ENCODE measurements at places on chromosomes 6 and 20.

DNA sequence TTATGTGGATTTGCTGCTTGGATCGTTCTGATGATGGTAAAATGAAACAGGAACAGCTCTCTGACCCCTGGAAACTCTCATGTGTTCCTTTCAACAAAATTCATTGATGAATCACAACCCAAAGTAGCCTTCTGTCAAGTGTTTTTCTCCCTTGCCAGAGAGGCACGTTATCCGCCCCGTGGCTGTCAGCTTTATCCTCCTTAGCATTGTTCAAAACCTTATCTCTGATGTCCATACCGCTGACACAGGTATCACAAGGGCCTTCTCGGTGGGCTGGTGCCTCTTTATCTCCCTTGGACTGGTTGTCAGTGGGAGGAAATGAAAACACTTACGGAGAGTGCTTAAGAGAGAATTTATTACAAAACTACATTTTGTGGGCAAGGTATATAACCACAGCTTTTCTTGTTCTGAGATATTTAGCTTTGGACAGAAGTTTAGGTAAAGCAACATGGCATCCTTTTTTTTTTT is 84.9 kb downstream of the TIAM2 start:
- DNase-seq, result no peak

- DNase-seq, result peak; percentile 76
Observed at GRCh38 chr20:50346374-50347283, 156.0 kb downstream of the CEBPB start.

DNA sequence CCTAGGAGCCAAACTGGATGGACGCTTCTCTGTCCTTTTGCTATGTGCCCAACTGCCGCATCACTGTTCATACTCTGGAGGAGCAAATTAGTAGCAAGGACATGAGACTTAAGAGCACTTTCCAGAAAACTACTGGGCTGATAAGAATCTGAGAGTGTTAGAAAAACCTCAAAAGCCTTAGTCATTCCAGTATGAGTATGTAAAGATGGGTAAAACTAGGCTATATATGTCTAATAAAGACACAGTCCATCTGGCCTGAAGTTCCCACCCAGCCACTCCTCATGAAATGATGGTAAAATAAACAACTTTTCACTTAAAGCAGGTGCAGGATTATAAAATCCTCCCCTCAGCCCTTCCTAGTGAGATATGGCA is 30.6 kb downstream of the SHLD1 start:
- DNase-seq, result no peak

DNA sequence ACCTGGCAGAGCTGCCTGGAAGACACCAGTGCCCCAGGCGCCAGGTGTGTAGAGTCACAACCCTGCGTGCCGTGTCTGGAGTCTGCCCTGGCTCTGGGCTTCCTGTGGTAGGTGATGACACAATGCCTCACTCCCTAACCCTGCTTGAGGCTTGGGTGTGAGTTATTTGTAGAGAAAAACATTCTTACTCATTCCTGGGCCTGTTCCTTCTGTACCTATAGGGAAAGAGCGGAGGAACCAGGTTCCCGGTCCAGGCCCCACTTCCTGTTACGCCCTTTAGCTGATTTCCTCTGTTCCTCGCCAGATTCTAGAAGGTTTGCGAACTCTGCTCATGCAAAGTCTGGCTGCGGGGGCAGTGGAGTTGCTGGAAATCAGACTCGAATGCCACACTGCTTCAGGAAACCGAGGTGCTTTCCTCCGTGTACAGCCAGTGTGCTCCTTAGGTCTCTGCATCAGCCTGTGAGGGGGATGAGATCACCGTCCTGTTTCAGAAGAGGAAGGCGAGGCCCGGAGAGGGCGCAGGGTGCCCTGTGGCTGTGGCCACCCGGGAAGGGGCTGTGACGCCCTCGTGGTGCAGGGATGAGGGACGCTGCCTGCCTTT is 67.1 kb upstream of the DUSP22 start:
- no peak for DNase-seq

- DNase-seq, result no peak
Observed at GRCh38 chr20:42046371-42047085, 428.4 kb upstream of the CHD6 start.

DNA sequence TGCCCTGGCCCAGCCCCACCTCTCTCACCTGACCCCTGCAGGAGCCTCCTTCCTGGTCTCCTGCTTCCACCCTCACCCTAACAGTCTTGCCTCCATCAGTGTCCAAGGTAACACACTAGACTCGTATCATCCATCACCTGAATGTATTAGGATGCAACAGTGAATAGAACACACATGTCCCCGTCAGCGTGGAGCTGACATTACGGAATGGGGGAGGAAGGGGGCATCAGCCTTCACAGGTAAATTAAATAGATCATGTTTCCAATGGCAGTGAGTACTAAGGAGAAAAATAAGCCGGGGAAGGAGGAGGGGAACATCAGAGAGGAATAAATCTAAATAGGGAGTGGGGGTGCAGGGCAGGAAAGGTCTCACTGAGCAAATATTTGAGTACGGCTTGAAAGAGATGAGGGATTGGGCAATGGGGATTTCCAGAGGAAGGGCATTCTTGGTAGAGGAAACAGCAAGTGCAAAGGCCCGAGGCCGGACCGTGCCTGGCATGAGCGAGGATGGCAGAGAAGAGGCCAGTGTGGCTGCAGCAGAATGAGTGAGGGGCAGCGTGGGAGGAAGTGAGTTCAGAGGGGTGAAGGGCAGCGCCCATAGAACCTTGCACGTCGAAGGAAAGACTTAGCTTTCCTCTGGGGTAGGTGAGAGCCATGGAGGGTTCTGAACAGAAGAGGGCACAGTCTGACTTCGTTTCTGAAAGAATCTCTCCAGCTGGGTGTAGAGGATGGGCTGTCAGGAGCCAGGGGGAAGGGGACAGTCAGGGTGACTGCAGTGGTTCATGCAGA is 110.1 kb upstream of the PTPN1 start:
- DNase-seq, result no peak

DNA sequence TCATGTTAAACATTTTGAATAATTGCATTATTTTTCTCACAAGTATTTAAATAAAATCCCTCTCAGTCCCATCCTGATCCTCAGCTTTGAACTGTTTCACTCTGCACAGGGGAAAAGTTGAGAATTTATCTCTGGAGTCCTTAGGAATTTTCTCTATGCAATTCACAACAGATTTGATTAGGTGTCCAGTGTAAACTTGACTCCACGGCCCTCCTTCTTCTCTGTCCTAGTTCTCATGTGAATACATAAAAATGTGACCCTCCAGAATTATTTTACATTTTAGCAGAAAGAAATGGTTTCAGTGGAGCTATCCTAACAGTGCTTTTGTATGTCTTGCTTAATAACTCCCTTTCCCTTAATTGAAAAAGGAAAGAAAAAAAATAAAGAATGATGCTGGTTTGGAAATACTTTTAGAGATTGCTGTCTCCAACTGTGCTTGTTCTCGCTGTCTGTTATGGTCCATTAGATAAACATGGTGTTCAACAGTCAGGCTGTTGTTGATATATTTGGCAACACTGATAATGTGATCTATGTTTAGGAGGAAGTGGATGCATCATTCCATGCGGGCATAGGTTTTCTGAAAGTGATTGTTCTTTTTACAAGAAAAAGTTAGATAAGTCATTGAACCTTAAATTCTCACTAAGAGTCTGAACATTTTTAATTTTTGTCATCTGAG is 599.4 kb upstream of the CITED2 start:
- no peak for DNase-seq

DNA sequence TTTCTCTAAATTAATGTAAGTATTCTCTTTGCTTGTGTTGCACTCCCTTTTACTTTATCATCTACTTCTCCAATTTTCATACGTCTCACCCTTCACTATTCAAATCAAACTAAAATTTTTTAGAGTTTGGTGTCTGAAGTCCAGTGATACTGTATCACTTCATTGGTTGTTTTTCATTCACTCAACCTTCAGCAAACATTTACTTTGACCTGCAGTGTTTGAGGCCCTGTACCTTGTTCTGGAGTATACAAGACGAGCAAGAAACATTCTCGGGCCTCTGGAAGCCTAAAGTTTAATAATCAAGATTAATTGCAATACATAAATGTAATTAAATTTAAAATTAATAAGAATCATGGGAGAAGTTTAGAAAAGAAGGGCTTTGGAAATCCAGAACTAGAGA is 64.6 kb downstream of the SCAF8 start:
- DNase-seq, result no peak

DNA sequence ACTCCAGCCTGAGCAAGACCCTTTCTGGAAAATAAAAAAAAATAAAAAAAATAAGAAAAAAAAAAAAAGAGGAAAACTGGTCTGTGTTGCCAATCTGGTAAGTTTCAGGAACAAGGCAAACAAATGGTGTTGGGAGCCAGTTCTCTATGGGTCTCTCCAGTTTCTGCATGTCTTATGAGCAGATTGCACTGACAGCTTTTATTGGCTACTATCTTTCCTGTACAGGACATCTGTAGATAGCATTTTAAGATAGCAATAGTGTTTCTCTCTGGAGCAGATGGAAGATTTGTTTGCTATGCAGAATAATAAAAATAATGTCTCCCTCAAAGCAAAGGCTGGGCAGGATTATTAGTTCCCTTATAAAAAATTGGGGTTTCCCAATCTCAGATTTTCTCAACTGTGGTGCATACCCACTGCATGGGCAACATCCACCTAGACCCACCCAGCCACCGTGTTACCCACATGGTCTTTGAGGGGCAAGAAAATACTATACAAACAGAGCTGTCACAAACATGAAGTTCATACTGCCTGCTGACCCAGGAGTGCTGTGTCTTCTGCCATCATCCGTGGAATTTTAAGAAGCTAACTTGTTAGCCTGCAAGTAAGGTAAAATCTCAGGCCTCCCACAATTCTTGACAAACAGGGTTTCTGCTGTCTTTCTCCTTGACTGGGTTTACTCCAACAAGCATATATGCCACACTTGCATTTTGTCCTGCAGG is 9.5 kb downstream of the GMDS start:
- DNase-seq, result no peak

DNA sequence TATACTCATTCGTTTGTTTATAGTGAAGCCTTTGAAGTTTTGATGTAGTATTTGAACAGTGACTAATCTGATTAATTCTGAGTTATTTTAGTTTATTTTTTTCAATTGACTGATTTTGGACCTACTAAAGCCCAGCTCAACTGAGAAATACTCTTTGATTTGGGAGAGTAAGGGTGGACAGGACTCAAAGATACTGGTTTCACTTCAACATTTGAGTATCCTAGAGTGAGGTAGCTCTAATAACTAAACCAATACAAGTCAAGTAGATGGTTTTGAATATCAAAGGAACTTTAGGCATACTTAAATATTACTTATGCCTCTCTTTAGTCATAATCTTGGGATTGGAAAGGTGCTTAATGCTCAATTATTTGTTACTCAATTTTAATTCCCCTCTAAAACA is 65.6 kb downstream of the ZNF292 start:
- no peak for DNase-seq

GRCh38 chr6:912871-913835 is 220.2 kb upstream of the EXOC2 start:
- no peak for DNase-seq

GRCh38 chr6:149166747-149167146 is 150.8 kb upstream of the TAB2 start:
- no peak for DNase-seq

DNA sequence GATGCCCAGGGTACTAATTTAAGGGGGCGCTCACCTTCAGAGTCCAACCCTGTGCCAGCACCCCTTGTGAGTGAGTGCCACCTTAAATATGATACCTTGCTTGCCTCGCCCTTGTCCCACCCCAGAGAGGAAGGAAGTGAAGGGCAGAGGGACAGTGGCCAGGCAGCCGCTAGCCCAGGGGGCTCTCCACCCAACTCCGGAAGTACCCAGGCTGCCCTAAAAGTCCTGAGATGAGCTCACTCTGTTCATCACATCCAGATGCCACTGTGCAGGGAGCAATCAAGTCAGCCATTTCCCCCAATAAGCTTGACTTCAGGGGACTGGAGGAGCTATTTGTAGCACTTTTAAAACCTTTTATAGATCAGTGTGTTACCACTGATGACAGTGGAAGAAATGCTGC is 25.0 kb upstream of the STX16 start:
- no peak for DNase-seq

DNA sequence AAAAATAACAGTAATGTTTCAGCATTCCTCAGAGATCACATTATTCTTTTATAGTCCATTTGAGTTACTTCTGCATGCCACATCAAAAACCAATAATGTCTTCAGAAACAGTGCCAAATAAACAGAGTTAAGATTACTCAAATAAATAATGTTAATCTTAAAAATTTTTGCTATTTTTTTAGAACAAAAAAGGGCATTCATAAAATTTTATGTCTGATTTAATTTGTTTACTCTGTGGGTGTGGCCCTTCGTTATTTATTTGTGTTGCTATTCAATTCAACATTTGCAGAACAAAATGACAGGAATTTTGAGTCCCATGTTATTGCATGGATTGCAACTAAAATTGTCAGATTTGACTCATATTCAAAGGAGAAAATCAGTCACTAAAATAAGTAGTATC is 18.7 kb upstream of the TBC1D32 start:
- DNase-seq, result no peak

- no peak for DNase-seq
Observed at GRCh38 chr20:44701118-44701857, 13.9 kb upstream of the CCN5 start.

- no peak for DNase-seq
Observed at GRCh38 chr6:144654506-144654905, 369.4 kb downstream of the UTRN start.

GRCh38 chr6:31057426-31058003 is 47.2 kb downstream of the MUC22 start:
- no peak for DNase-seq

GRCh38 chr6:18279422-18279821 is 15.1 kb upstream of the DEK start:
- no peak for DNase-seq

- DNase-seq, result no peak
Observed at GRCh38 chr6:92047152-92047850, 1372.1 kb downstream of the EPHA7 start.

GRCh38 chr20:62665826-62666735 is 23.8 kb downstream of the SLCO4A1 start:
- no peak for DNase-seq

GRCh38 chr6:76043690-76044089 is 28.8 kb downstream of the IMPG1 start:
- no peak for DNase-seq

- DNase-seq, result no peak
Observed at GRCh38 chr6:160076009-160076408, 45.6 kb upstream of the SLC22A1 start.

DNA sequence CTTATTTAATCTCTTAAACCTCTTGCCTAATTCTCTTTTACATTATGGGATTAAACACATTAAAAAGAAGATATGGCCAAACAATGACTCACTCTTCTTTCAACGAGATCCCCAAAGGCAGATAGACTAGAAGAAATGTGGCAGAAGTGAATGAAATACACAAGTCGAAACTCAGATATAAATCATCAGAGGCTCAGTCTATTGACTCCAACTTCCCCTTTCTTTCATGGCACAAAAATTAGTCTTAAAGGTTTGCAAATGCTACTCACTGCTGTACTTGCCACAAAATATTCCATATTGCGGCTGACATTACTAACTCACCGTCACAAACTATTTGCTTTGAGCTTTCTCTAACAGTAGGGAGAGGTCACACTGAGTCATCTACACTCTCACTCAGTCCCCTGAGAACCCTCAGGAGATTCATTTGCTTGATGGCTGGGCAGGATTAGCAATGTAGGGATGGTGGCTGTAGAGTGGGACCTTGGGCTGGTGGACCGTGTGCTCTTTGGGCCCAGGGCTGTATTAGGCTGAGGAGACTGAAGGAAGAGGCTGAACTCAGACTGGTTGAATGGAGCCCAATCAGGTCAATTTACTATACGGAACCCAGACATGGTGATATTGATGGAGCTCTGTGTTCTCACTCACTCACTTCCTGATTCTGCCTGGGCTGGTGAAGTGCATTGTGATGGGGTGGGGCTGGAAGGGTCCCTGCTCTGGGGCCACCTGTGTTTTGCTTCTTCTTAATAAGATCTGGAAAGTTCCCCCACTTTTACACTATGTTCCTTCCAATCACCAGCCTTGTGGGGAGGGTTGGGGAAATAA is 42.8 kb upstream of the UBR2 start:
- peak; percentile 33 for DNase-seq
